ENCODE measurements at places on chromosomes 2 and 18.

GRCh38 chr2:37593024-37593423 lies 78.4 kb downstream of the CDC42EP3 start:
- no peak for DNase-seq

GRCh38 chr2:160491911-160492371 lies 1.7 kb downstream of the RBMS1 start:
- no peak for DNase-seq

DNA sequence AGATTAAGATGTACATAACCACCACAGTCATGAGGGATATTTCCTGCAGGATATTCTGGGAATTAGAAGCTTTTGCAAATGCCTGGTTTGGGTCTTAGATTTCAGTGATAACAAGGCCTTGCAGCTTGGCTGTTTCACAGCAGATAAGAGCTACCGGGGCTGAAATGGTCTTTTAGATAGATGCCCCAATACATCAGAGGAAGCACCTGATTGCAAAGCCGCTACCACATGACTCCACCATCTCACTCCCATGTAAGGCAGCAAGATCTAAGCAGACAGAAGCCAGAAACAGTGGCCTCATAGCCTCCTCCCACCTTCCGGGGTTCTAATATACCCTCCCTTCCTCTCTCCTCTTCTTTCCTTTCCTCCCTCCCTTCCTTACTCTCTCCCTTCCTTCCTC lies 31.1 kb upstream of the EPG5 start:
- no peak for DNase-seq

GRCh38 chr2:138742441-138743057 lies 37.6 kb downstream of the NXPH2 start:
- DNase-seq, result no peak

DNA sequence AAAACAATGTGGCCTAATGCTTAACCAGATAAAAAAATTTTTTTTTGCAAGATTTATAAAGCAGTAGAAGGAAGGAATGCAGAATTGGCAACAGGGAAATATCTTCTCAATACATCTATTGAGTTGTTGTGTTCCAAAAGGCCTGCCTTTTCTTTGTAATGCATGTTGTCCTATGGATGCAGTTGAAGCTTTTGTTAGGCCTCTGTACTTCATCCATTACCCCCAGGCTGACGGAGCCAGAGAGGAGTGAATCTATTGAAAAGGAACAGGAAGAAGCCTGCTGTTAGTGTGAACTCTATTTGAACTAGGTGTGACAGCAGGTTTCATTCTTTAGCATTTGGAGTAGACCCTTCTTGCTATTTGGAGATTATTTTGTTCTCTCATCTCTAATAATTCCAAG lies 56.5 kb downstream of the MTX2 start:
- DNase-seq, result no peak

- DNase-seq, result no peak
These were observed 15.4 kb upstream of the SLC9A2 start for GRCh38 chr2:102603904-102604303.

- DNase-seq, result no peak
These were observed 17.0 kb downstream of the DCAF17 start for GRCh38 chr2:171451074-171451473.

GRCh38 chr18:13525381-13526029 lies 200.9 kb downstream of the FAM210A start:
- no peak for DNase-seq

DNA sequence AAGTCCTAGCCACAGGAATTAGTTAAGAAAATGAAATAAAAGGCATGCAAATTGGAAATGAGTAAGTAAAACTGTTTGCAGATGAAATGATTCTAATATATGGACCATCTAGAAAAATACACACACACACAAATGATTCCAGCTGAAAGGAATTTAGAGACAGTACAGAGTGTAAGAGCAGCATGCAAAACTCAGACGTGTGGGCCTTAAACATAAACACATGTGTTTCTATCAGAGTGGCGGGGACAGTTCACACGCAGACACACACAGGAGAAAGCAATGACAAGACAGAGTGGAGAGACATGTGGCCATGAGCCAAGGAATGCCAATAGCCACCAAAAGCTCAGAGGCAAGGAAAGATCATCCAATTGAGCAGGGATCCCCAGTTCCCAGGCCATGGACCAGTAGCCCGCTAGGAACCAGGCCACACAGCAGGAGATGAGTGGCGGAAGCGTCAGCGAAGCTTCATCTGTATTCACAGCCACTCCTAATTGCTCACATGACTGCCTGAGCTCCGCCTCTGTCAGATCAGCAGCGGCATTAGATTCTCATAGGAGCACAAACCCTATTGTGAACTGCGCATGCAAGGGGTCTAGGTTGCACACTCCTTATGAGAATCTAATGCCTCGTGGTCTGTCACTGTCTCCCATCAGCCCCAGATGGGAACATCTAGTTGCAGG lies 155.4 kb downstream of the ARL4C start:
- DNase-seq, result no peak

GRCh38 chr18:7415081-7415894 lies 151.8 kb upstream of the PTPRM start:
- no peak for DNase-seq

DNA sequence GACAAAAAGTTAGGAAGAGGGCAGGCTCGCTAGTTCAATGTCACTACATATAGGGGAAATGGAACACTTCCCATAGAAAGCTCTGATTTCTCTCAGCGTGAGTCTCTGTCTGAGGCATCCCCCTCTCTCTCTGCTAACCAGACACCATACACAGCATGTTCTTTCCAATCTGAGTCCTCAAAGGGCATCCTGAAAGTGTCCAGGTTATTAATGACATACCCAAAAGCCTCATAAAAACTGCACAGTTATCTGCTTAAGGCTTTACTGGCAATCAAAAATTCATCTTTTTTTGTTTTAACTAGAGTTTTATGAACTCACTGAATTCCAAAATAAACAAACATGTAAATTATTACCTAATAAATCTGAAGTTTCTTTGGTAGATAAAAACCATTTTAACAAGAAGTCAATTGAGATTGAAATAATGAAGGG lies 137.4 kb downstream of the AFF3 start:
- no peak for DNase-seq

GRCh38 chr2:168461178-168461941 lies 5.3 kb downstream of the CERS6 start:
- DNase-seq, result no peak

DNA sequence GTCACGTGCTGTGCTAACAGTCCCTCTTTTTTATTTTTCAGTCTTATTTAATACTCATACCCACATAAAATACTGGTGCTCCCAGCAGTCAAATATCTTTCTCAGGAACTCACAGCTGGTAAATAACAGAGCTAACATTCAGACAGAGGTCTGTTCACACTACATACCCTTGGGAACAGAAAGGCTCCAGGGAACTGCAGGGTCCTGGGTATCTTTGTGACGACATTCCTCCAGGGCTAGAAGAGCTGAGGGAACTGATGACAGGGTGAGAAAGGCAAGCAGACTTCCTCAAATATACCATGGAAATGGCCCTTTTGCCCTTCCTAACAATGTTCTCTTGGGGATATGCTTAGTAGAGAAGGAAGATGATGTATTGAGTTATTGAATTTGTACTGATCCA lies 19.3 kb downstream of the PDE6D start:
- DNase-seq, result no peak

DNA sequence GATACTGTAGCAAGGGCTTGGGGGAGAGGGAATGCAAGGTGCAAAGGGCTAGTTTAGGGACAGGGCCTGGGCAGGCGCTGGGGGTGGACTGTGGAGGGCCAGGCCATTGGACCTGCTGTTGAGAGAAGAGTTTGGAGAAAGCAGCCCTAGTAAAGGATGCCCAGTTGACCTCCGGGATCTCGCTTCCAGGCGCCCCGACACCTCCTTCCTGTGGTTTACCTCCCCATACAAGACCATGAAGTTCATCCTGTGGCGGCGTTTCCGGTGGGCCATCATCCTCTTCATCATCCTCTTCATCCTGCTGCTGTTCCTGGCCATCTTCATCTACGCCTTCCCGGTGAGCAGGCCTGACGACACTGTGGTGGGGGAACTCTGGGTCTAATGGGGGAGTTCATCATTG lies 229.0 kb downstream of the DYSF start:
- no peak for DNase-seq

DNA sequence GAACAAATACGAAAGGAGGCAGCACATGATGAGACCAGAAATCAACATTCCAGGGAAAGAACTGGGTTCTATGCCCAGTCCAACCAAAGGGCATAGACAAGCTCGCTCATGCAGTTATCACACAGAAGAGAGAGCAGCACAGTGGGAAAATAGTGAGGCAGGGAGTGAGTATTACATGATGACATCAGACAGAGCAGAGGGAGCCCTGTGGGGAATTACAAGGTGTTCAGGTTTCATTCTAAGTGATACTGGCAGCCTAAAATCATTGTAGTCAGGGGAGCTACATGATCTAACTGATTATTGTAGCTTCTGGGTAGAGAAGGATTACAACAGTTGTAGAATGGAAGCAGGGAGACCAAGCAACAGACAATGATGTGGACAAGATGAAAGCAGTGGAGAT lies 658.5 kb downstream of the ARHGAP15 start:
- DNase-seq, result no peak

DNA sequence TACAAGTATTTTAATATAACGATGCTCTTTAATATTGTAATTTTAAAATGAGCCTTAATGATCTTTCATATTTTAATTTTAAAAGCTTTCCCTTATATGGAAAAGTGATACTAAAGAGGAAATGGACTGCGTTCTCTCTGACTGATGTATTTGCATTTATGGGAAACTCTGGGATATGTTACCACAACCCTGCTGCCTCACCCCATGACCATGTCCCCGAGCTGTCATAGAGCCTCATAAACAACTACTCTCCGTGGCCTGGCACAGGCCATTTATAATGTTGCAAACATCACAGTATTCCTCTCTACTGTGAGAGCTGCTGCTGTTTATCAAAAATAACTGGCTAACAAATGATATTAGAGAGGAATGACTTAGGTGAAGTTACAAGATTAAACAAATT lies 75.8 kb upstream of the SEC11C start:
- DNase-seq, result no peak

GRCh38 chr2:3399829-3400228 lies 20.3 kb downstream of the TRAPPC12 start:
- DNase-seq, result no peak

- DNase-seq, result no peak
These were observed 1.8 kb downstream of the GYPC start for GRCh38 chr2:126657636-126658318.

GRCh38 chr2:207097278-207097677 lies 68.5 kb downstream of the KLF7 start:
- DNase-seq, result no peak

DNA sequence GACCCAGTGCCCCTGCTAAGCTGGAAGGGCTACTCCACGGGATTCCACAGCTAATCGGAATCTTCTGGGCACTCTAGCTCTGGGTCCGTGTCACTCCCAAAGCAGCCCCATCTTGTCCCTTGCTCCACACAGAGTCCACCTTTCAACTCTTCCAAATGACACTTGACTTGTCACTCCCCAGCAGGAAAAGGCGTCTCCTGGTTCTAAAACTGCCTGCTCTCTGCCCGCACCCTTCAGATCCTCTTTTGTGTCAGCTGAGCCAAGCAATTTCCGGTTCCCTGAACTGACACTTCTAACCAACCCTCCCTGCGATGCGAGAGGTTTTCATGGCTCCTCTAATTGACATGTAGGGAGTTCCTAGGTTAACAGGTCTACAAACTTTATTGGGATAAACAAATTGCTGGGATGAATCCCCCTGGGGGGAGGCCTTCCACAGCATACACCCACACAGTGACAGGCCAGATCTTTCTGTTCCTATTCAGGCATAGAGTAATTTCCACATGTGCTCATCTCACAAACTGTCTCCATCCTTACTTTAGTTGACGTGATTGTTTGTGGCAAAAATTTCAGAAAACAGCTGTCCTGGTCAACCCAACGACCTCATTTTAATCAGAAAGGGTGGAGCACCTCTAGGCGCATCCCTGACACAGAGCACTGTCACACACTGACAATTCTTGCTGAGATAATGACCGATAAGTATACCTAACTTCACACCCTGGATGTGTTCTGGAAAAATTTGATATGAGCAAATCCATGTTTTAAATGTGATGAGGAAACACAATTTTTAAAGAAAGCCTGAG lies 104.9 kb downstream of the RBMS1 start:
- no peak for DNase-seq
